ENCODE measurements at places on chromosomes 13 and 19.

DNA sequence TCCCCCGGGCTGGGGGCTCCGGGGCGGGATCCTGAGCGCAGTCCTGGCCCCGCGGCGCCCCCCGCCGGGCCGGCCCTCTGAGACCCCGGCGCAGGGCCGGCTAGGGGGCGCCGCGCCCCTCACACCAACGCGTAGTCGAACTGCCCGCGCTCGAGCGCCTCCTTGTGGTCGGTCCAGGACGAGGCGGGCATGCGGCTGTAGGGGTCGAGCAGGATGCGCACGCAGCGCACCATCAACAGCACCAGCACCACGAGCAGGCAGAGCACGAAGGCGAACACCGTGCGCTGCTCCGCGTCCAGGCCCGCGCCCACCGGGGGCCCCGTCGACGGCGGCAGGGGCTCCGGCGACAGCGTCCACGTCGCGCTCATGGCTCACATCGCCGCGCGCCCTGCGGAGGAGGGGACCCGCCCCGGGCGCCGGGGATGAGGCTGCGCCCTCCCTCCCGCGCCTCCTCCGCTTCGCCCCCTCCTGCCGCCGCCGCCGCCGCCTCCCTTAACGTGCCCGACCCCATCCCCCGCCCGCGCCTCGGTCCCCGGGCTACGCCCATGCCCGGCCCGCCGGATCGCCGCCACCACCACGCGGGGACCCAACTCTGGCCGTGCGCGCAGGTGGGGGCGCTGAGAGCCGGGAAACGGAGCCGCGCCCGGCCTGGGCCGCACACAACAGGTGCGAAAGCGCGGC lies 624 bp downstream of the CTXN1 start:
- DNase-seq, result peak; percentile 81

GRCh38 chr13:42110410-42111155 lies 62.1 kb downstream of the DGKH start:
- DNase-seq, result peak; percentile 79

- DNase-seq, result peak; percentile 88
Observed at GRCh38 chr19:45439569-45440258, 16.0 kb upstream of the ERCC1 start.

- DNase-seq, result peak; percentile 78
Observed at GRCh38 chr13:49060678-49061387, 85.1 kb downstream of the FNDC3A start.

DNA sequence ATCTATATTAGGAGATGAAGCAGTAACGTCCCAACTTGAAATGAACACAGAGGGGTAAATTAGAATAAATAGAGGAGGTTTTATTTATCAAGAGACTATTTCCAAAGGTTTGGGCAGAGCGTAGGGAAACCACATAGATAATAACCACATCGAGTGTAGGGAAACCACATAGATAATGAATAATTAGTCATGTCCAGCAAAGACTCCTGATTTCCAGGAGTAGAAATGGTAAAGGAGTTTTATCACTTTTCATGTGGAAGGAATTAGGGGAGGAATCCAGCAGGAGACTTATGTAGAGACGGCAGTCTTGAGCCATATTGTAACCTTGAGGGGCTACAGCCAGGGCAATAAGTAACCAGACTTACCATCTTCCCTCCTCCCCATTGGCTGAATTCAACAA lies 136.3 kb upstream of the CSNK1A1L start:
- DNase-seq, result no peak

DNA sequence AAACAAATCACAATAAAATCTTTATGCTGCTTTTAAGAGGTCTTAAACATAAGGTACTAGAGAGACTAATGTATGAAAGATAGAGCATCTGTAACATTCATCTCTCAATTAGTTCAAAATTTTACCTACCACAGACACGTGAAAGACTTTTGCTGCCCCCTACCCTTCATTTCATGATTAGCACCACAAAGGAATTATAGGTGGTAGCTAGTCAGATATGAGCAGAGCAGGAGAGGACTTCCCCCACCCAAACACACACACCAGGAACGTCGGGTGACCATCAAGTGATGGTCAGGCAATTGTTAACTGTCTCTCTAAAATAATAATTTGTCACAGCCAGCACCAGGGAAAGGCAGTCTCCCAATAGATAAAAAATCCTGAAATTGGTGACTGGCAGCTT lies 1531.7 kb upstream of the SPRY2 start:
- peak; percentile 53 for DNase-seq

DNA sequence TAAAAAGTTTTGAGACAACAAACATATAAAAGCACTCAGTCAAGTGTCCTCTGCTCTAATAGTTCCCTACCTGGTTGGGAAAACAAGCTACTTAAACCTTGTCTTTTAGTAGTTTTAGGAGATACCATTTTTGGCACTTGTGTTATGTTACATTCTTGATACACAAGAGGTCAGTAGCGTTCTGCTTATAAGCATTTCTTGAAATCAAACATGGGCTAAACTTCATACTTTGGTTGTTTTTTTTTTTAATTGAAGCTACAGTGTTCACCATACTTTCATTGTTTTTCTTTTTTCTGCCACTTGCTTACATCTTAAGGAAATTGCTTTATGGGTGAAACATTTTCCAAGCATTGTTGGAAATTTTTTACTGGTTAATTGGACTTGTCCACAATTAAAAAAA lies 12.9 kb downstream of the NHLRC3 start:
- peak; percentile 70 for DNase-seq

- DNase-seq, result peak; percentile 53
Observed at GRCh38 chr19:45468803-45469131, 971 bp downstream of the FOSB start.

DNA sequence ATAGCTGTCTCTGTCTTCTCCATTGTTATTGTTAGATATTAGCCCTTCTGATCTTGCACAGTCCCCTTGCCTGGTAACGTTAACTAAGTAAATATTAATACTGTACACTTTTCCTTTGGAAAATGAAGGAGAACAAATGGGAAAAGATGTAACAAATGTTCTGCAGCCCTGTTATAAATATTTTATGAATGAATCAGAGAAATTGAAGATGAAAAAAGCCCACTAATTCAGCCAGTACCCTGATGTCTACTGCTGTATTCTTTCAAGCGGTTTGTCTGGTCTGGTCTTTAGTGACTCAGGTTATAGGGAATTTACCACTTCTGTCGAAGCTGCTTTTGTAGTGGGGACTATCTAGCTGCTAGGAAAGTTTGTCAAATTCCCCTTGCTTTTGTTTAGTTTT lies 121.0 kb downstream of the COG6 start:
- DNase-seq, result peak; percentile 93

DNA sequence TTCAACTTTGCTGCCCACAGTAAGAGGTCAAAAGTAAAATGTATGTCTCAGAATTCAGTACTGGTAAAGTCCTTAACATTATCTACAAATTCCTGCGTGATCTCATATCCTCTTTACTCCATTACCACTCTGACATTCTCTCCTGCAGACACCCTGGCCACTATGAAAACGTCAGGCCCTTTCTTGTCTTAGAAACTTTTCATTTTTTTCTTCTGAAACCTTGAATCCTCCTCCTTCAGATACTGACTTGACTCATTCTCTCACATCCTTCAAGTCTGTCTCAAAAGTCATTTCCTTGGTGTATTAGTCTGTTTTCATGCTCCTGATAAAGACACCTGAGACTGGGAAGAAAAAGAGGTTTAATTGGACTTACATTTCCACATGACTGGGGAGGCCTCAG lies 262.3 kb downstream of the POU4F1 start:
- no peak for DNase-seq

DNA sequence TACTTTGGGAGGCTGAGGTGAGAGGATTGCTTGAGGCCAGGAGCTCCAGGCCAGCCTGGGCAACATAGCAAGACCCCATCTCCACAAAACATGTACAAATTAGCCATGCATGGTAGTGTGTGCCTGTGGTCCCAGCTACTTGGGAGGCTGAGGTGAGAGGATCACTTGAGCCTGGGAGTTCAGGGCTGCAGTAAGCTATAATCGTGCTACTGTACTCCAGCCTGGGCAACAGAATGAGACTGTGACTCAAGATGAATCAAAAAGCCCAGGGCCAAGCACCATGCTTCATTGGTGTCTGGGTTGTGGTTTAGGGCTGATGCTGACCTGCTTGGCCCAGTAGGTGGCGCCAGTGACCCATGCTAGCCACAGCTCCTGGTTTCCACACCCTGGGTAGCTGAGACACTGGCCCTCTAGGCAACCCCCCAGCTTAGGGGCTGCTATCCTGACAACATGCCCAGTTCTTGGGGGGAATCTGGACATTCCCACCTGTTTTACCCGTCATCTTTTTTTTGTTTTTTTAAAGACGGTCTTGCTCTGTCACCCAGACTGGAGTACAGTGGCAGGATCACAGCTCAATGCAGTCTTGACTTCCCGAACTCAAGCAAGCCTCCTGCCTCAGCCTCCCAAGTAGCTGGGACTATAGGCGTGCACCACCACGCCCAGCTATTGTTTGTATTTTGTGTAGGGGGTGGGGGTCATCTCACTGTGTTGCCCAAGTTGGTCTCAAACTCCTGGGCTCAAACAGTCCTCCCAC lies 5.5 kb downstream of the CCDC124 start:
- peak; percentile 95 for DNase-seq

- no peak for DNase-seq
Observed at GRCh38 chr13:22837980-22838647, 342.7 kb upstream of the SGCG start.

DNA sequence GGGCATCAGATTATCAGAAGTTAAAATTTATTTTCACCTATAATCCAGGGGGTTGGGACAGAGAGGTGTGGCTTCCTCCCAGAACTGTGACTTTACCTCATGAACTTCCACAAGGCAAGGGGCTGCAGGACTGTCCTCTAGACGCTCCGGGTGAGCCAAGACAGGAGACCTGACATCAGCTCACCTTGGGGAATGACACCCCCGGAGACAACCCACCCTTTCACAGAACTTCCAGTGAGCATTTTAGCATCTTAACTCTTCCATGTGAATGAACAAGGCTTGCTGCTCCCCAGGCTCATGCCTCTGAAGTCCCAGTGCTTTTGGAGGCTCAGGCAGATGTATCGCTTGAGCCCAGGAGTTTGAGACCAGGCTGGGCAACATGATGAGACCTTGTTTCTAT lies 29.4 kb upstream of the TFDP1 start:
- no peak for DNase-seq

GRCh38 chr13:95650696-95651095 lies 6.2 kb upstream of the DZIP1 start:
- DNase-seq, result no peak

DNA sequence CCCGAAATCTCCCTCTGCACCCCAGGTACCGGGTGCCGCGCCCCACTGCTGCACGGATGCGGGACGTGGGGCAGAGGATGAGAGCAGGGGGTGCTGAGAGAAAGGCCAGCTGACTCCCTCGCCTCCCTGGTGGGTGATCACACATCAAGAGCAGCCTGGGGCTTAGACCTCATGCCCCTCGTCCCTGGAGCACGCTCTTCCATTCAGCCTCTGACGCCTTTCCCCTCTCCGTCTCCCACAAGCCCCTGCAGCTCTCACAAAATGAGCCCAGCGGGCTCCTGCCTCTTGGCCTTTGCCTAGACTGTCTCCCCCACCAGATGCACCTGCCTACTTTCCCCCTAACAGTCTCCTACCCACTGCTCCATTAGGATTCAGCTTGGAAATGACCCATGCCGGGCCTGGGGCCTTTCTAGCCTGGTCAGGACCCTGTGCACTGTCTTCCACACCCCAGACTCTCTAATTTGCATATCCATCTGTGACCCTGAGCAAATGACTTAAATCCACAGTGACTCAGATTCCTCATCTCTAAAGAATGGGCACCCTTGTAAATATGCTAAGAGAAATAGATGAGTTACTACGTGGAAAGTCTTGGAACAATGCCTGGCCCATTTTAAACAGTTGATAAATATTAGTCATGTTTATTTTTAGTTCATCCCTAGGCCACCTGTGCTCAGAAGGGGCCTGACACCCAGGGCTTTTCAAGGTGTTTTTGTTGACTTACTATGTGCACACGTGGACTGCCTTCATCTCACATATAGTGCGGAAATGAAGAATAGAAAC lies 582 bp upstream of the PTPRH start:
- DNase-seq, result peak; percentile 98

DNA sequence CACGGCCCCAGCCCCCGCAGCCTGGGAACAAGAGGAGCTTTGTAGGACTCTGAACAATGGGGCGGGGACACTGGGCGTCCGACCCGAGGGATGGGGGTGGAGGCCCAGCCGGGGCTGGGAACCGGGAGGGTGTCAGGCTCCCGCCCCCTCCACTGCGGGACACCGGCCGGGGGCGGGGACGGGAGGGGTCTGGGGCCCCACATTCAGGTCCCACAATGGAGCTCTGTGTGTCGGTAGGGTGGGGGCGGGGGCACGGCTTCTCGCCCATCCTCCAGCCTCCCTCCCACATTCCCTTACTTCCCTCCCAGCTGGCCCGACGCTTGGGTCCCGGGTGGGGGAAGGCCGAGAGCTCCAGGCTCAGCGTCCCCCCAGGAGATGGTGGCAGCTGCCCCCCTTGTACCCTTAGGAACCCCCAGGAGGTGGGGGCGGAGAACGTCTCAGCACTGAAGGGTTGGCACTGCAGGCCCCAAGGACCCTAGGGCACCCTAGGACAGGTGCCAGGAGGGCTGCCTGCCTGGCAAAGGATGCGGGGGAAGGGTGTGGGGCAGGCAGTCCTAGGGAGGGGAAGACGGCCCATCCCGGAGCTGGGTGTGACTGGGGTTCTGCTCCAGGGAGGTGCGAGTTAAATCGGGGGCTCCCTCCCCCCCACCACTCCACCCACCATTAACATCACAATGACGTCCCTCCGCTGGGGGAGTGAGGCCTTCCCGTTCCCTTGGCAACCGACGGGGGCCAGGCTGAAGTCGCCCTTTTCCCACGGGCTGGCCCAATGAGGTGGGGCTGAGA lies 5.3 kb downstream of the TTYH1 start:
- no peak for DNase-seq

DNA sequence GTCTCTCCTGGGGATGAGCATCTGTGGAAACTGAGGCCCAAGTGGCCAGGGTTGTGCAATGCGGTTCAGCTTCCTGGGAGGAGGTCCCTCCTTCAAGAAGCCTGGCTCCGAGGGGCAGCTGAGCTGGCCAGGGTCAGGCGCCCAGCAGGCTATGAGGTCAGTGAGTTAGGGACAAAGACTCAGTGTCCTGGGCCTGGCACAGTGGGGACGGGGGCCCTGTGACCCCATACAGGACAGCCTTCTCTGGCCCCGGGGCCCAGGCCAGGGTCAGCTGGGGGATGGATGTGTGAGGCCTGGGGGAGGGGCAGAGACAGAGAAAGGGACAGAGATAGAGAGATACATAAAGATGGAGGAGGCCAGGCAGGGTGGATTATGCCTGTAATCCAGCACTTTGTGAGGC lies 3.0 kb upstream of the IL12RB1 start:
- DNase-seq, result no peak

DNA sequence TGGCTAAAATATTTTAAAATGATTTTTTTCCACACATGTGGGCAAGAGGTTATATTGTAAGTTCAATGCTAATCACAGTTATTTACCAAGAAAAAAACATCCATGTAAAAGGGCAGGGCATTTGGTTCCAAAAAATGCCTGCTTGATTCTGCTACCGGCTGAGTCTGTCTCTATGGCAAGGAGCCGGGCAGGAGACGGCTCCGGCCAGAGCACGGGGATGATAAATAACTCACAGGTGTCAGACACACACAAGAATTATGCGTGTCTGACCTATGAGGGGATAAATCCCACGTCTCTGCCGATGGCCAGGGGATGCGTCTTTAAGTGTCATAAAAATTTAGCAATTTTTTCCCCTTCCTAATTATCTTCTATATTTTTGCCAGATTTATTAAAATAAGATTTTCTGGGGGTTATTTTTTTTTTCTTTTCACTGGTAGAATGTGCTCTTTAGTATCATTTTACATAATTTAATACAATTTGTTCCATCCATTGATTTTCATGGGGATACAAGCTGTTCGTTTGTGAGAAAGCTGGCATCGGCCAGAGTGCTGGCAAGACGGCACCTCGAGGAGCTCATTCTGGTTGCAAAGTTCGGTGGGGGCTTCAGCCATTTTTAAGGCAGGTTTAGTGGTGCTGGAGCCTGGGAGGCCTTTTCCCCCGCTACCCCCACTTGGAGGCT lies 253.9 kb downstream of the ZNF536 start:
- no peak for DNase-seq

Measured in ELR (cell line).